ENCODE measurements at places on chromosomes 1 and 21.

DNA sequence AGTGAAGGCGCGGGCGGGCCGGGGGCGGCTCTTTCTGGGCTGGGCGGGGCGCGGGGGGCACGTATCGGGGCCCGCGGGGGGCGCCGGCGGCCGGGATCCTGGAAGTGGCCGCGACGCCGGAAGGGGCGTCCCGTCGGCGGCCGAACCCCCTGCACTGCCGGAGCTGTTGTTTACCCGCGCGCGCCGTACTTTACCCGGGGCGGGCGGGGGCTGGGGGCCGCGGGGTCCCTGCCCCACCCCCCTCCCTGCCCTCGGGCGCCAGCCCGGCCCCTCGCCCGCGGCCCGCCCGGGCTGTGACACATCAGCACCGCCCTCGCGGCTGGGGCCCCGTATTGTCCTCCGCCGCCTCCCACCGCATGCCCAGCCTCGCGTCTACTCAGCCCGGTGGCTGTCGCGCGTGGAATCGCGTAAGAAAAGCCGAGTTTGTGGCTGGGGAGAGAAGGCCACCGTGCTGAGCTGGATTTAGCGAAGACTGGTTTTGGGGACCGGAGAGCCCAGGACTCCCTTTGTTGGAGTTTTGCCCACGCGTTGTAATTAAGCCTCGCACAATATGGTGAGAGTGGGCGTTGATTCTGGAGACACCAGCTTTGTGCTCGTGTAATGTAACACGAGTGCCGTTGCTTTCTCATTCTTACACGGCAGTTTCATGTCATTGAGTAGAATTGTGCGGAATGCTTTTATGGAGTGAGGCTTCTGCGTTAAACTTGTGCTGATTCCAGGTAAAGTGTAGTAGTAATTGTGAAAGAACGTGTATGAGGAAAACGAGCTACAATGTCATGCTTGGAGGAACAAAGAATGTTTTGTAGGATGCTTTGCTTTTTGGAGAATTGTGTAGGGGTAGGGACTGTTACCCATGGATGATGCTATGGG, 559 bp downstream of the BACH1 start:
- peak; percentile 39 for DNase-seq

DNA sequence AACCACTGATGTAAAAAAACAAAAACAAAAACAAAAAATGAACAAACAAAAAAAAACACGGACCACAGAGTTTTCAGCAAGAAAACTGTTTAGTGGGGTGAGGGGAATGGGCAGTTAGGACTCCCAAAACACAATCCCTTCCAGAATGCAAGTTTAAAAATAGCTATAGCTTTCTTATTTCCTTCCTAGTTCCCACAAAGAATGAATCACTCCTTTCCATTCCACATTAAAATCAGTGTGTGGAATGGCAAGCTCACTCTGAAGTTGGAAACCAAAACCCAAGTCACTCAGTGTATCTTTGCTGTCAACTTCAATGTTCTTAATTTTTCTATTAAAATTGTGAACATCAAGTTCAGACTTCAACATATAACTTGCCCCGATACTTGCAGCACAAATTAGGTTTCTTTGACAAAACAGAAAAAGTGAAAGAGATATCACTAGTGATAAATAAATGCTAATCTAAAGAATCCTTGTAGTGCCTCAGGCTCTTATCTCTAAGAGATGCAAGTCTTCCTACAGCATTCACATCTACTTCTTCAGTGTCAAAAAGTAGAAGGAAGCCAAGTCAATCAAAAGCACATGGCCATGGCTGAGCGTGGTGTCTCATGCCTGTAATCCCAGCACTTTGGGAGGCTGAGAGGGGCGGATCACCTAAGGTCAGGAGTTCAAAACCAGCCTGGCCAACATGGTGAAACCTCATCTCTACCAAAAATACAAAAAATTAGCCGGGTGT, 45.5 kb downstream of the TOR3A start:
- no peak for DNase-seq

DNA sequence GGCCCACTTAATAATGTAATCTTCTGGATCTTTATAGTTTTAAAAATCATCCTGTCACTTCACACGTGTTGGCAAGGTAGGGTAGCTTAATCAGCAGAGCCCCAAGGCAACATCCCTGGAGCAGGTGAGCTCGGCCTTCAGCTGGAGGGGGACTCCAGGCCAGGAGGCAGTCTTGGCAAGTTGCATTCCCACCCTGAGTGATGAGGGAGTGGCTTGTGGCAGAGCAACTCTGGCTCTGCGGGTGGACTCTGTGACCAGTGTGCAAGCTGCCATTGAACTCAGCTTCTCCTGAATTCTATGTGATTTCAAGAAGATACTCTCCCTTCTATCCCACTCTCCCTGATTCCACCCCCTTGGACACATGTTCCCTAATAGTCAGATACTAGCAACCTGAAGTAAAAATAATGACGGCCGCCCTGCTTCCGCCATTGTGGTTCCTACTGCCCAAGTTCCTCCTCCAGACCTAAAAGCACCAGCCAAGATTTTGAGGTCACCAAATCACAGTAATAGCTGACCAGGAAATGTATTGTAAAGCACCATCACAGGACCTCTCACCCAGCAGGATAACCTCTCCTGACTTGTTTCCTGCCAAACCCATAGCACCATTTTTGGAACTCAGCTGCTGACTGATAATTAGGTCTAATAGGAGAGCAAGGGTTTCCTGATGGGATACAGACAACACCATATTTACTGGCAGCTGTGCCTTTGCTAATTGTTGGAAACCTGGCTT, 11.5 kb upstream of the LYST start:
- no peak for DNase-seq

- no peak for DNase-seq
These were observed 15.9 kb upstream of the BTG2 start for GRCh38 chr1:203289281-203289981.

- DNase-seq = no peak
These were observed 54.9 kb upstream of the S1PR1 start for GRCh38 chr1:101181930-101182329.

GRCh38 chr21:34838956-34839820, 170.4 kb downstream of the CLIC6 start:
- DNase-seq = no peak

- DNase-seq = no peak
These were observed 208 bp upstream of the BARHL2 start for GRCh38 chr1:90717356-90717664.

- DNase-seq = no peak
These were observed 12.6 kb downstream of the SH2D2A start for GRCh38 chr1:156804026-156804425.
